ENCODE measurements at places on chromosomes 1 and 21. TPM values are rescaled to one million over a fixed set of nuclear protein-coding genes. Genes with fewer than 3 reads are reported as not detected.

PLCH2 gene
- not detected for total RNA-seq

DIO1 gene
- total RNA-seq, result not detected

DNA sequence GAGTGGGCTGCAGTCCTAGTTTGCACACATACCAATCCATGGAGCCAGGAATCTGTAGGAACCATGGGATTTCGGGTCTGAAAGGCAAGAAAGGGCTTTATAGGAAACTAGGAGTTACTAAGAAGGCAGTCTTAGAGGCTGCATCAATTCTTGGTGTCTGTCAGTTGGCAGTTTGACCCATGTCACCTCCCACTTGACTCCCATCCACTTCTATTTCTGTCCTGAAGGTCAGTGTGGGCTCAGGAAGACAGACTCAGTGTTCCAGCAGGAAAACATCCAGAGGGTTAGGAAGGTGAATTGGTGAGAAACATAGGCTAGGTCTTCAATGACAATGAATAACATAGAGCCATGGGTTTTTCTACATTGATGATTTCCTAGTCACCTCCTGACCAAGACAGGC, 4.0 kb downstream of the CYP4A11 start:
- DNase-seq, result no peak

- DNase-seq, result no peak
These were observed 6.1 kb upstream of the DDX20 start for GRCh38 chr1:111749628-111750027.

GRCh38 chr1:186511761-186512637, 51.1 kb upstream of the PDC start:
- DNase-seq, result no peak

IFNGR2 gene
- 92.8 TPM for total RNA-seq

- no peak for DNase-seq
These were observed 30.2 kb downstream of the FAM177B start for GRCh38 chr1:222767152-222767571.

GRCh38 chr1:186899577-186899976, 70.8 kb downstream of the PLA2G4A start:
- DNase-seq, result no peak

GRCh38 chr1:205528887-205529825, 24.7 kb downstream of the CDK18 start:
- peak; percentile 85 for DNase-seq

- no peak for DNase-seq
These were observed 7.0 kb downstream of the HSPG2 start for GRCh38 chr1:21930080-21930571.

COL8A2 gene
- total RNA-seq, result 30.5 TPM
